IMR-90 (cell line): ENCODE measurements at places on chromosomes 5 and 9.
A peak's percentile ranks its signal among the peaks of the same experiment; 100 is the strongest.

GRCh38 chr9:129068990-129069861 is 11.7 kb upstream of the DOLPP1 start:
- DNase-seq: no peak
- peaks cover 26% of the 10 kb centered on the region for H3K36me3 ChIP-seq
- H3K27me3 ChIP-seq: no peaks in the 10 kb centered on the region

- H3K27me3 ChIP-seq: peaks cover 26% of the 10 kb centered on the region
- no peaks in the 10 kb centered on the region for H3K4me1 ChIP-seq
- no peak overlapping the region for H3K27ac ChIP-seq
- DNase-seq: no peak
- no peaks in the 10 kb centered on the region for H3K36me3 ChIP-seq
Measured at GRCh38 chr5:133865113-133865512, 103.3 kb downstream of the C5orf15 start.

DNA sequence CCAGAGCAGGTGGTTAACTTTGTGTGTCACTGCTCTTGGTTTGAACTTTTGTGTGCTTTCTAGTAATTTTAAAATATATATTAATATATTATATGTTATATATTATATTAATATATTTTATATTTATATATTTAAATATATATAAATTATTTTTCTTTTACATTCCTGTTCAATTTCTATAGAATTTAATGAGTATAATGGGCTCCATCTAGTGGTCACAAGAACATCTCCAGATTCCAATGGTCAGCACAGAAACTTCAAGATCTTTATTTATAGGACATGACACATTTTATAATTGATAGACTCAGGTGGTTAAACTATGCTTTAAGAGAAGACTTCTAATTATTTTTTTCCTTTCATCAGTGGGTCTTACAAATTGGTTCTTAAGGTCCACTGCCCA is 39.1 kb downstream of the COL23A1 start:
- H3K27ac ChIP-seq: no peak overlapping the region
- H3K4me3 ChIP-seq: no peak overlapping the region
- H3K36me3 ChIP-seq: no peaks in the 10 kb centered on the region
- no peaks in the 10 kb centered on the region for H3K27me3 ChIP-seq
- no peaks in the 10 kb centered on the region for H3K4me1 ChIP-seq

DNA sequence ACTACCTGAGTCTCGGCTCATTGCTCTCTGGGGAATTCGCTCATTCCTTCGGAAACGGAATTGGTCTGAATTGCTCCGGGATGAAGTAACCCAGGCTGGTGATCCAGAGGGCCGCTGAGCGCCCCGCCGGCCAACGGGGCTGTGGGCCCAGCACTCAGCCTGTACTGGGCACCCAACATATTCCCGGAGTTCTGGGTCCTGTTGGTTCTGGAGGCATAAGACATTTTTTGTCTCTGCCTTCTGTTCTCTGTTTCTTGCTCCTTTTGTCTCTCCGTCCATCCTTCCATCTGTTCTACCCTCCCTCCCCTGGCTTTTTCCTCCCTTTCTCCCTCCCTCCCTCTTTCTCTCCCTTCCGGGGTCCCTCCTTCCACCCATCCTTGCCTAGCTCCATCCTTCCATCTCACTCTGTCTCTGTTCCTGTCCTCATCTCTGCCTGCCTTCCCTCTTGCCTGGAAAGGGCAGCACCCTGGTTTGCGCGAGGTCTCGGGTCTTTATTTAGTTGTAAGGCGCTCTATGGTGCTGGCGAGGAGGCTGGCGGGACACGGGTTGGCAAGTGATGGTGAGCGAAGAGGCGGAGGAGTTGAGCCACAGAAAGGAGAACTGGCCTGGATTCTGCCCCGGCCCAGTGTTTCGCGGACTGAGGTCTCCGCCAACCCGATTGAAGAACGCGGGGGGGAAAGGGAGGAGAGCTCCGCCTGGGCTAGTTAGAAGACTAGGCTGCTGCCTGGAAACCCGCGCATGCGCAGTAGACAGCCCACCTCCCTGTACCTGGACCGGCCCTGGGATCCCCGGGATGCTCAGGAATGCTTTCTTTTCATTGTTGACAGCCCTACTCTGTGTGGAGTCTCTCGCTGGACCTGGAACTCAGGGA is 1468.0 kb downstream of the FOXD4L5 start:
- H3K27ac ChIP-seq: peak overlapping the region; percentile 48
- H3K4me3 ChIP-seq: peak overlapping the region; percentile 37
- H3K36me3 ChIP-seq: no peaks in the 10 kb centered on the region
- peak; percentile 82 for DNase-seq
- peaks cover 3% of the 10 kb centered on the region; the same call in 1 of the 2 replicates for H3K27me3 ChIP-seq

- DNase-seq: no peak
- no peaks in the 10 kb centered on the region for H3K36me3 ChIP-seq
- H3K27me3 ChIP-seq: peaks cover 32% of the 10 kb centered on the region
- no peak overlapping the region for H3K4me3 ChIP-seq
Measured at GRCh38 chr9:96216583-96216982, 85.4 kb downstream of the HSD17B3 start.

DNA sequence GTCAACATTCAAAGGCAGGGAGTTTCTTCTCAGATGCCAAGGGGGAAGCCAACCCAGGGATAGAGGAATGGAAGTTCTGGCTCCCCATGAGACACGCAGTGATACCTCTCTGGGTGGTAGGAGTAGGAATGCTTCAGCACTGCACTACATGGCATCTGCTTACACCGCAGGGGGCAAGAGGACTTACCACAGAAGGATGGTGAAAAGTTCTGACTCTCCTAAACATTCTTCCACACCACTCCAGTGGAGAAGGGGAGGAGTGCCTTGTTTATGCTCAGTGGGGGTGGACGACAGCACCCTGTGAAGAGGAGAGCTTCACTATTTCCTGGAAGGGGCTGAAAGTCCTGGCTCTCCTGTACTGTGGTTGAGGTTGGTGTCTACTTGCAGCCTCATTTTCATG is 1011.3 kb upstream of the WWC1 start:
- no peak overlapping the region for H3K4me3 ChIP-seq
- DNase-seq: no peak
- peaks cover 3% of the 10 kb centered on the region for H3K4me1 ChIP-seq
- H3K27me3 ChIP-seq: peaks cover 2% of the 10 kb centered on the region; the same call in 1 of the 2 replicates
- H3K27ac ChIP-seq: no peak overlapping the region
- H3K36me3 ChIP-seq: no peaks in the 10 kb centered on the region

GRCh38 chr9:106960258-106960657 is 97.3 kb downstream of the ZNF462 start:
- H3K27ac ChIP-seq: no peak overlapping the region
- H3K36me3 ChIP-seq: peaks cover 6% of the 10 kb centered on the region; the same call in 1 of the 2 replicates
- no peak overlapping the region for H3K4me3 ChIP-seq
- H3K27me3 ChIP-seq: no peaks in the 10 kb centered on the region
- no peak for DNase-seq

- H3K4me3 ChIP-seq: no peak overlapping the region
- DNase-seq: no peak
- H3K4me1 ChIP-seq: no peaks in the 10 kb centered on the region
- H3K36me3 ChIP-seq: no peaks in the 10 kb centered on the region
- H3K27me3 ChIP-seq: peaks cover 3% of the 10 kb centered on the region; the same call in 1 of the 2 replicates
Measured at GRCh38 chr5:173808079-173808808, 79.9 kb upstream of the CPEB4 start.

- DNase-seq: no peak
- H3K4me3 ChIP-seq: no peak overlapping the region
- H3K27me3 ChIP-seq: no peaks in the 10 kb centered on the region; the same call in 1 of the 2 replicates
- H3K36me3 ChIP-seq: no peaks in the 10 kb centered on the region
- H3K4me1 ChIP-seq: no peaks in the 10 kb centered on the region
Measured at GRCh38 chr9:93256878-93257807, 73.2 kb downstream of the WNK2 start.

DNA sequence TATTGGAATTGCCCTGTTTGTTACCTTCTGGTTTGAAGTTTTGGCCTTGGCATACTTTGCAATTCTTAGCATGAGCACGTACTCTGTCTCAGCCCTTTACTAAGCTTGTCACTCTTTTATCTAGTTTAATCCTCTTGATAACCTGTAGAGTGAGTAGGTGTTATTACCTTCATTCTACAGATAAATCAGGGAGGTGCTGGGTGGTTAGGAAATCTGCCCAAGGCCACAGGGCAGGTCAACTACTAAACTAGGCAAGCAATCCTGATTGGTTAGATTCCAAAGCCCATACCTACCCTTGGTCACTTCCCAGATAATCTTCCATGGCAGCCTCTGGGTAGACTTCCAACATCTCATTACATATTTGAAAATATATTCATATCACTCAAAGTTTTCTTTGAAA is 65.7 kb downstream of the PCSK5 start:
- no peak for DNase-seq
- peaks cover 3% of the 10 kb centered on the region; the same call in 1 of the 2 replicates for H3K4me1 ChIP-seq
- H3K36me3 ChIP-seq: no peaks in the 10 kb centered on the region

GRCh38 chr5:143156086-143156485 is 247.4 kb downstream of the NR3C1 start:
- H3K4me3 ChIP-seq: no peak overlapping the region
- H3K4me1 ChIP-seq: peaks cover 23% of the 10 kb centered on the region
- H3K36me3 ChIP-seq: no peaks in the 10 kb centered on the region
- DNase-seq: no peak
- peak overlapping the region; percentile 26; the same call in 1 of the 2 replicates for H3K27ac ChIP-seq
- H3K27me3 ChIP-seq: no peaks in the 10 kb centered on the region

GRCh38 chr9:93456504-93456903 is 3.1 kb upstream of the FAM120AOS start:
- H3K4me3 ChIP-seq: no peak overlapping the region
- H3K27me3 ChIP-seq: no peaks in the 10 kb centered on the region
- no peak overlapping the region for H3K27ac ChIP-seq
- no peaks in the 10 kb centered on the region for H3K36me3 ChIP-seq
- no peak for DNase-seq

DNA sequence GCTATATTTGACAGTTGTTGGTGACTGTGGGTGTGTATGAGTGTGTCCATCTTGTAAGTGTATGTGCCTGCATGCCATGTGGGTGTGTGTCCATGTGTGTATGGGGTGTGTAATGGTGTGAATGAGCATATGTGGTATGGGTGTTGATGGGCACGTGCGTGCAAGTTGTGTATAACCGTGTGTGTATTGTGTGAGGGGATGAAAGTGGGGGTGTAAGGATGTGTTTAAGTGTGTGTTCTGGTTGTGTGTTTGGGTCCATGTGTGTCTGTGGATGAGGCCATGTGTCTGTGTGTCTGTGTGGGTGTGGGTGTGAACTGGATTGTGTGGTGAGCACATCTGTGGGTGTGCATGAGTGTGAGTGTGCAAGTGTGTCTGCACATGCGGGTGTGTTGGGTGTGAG is 5.9 kb upstream of the FAM78A start:
- no peaks in the 10 kb centered on the region for H3K36me3 ChIP-seq
- no peak overlapping the region for H3K4me3 ChIP-seq
- H3K4me1 ChIP-seq: no peaks in the 10 kb centered on the region
- DNase-seq: no peak
- peaks cover 60% of the 10 kb centered on the region for H3K27me3 ChIP-seq
- H3K27ac ChIP-seq: no peak overlapping the region

DNA sequence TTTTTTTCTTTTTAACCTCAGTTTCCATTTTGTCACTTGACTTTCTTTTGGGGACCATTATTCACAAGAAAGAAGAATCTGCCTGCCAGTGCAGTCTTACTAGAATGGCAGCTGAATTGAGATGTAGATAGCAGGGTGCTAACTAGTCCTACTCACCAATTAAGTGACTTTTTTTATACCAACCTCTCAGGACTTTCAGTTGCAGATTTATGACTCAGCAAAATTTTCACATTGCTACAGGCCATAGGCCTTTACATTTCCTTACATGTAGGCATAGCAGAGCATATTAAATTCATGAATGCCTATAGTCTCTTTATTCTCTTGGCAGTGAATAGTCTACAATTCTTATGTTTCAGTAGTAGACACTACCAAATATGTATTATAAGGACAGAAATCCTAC is 54.0 kb upstream of the FKTN start:
- no peak overlapping the region for H3K4me3 ChIP-seq
- H3K27ac ChIP-seq: no peak overlapping the region
- peaks cover 2% of the 10 kb centered on the region; the same call in 1 of the 2 replicates for H3K36me3 ChIP-seq
- H3K27me3 ChIP-seq: no peaks in the 10 kb centered on the region
- DNase-seq: peak; percentile 19

DNA sequence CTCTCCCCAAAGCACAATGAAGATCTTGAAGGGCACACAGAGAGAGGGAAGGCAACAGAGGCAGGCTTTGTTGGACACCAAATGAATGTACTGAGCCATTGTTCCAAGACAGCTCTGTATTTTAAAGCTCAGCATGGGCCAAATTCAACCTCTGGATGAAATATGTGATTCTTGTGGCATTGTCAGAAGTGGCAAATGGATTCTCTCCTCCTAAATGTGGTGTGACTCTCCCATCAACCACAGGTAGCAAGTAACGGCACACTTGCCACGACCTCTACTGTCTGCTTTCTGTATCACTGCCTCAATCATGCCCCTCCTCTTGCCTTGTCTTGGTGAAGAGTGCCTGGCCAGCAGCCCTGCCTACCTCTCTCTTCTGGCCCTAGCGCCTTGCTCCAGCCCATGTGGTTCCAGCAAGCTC is 6.1 kb upstream of the MOB3B start:
- DNase-seq: no peak
- H3K27ac ChIP-seq: no peak overlapping the region
- peaks cover 7% of the 10 kb centered on the region for H3K4me1 ChIP-seq
- no peak overlapping the region for H3K4me3 ChIP-seq
- H3K36me3 ChIP-seq: no peaks in the 10 kb centered on the region

DNA sequence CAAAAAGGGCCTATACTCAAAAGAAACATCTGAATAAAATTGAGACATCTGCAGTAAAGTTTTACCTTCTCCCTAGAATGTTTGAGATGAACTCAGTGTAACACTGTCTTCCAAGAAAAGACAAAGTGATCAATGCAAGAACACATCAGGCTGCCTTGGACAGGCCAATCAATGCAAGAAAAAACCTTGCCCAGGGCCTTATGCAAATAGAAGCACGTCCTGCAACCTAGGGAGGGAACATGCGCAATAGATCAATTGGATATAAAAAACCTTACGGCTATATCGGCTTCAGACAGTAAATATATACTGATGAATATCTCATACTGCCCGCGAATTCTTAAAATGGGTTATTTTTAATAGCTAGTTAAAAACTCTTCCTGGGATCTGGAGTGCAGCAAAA is 66.4 kb upstream of the POU5F2 start:
- no peak for DNase-seq
- H3K27ac ChIP-seq: no peak overlapping the region
- H3K27me3 ChIP-seq: no peaks in the 10 kb centered on the region

GRCh38 chr5:41527201-41527779 is 16.9 kb upstream of the PLCXD3 start:
- H3K27me3 ChIP-seq: no peaks in the 10 kb centered on the region
- no peak overlapping the region for H3K27ac ChIP-seq
- H3K36me3 ChIP-seq: no peaks in the 10 kb centered on the region
- peaks cover 3% of the 10 kb centered on the region; the same call in 1 of the 2 replicates for H3K4me1 ChIP-seq
- DNase-seq: peak; percentile 98
